ENCODE measurements at places on chromosomes 5 and 9. TPM values are rescaled to one million over a fixed set of nuclear protein-coding genes. Genes with fewer than 3 reads are reported as not detected.

GRCh38 chr5:144108131-144108530, 62.3 kb downstream of the YIPF5 start:
- no peak overlapping the region for H3K27ac ChIP-seq
- no peaks in the 10 kb centered on the region for H3K27me3 ChIP-seq
- H3K4me3 ChIP-seq: no peak overlapping the region
- no peak for DNase-seq

GRCh38 chr5:172086194-172086975, 79.9 kb upstream of the FBXW11 start:
- no peak for DNase-seq
- peak overlapping the region; percentile 7 for H3K27ac ChIP-seq
- peaks cover 1% of the 10 kb centered on the region for H3K36me3 ChIP-seq
- H3K4me3 ChIP-seq: no peak overlapping the region
- no peaks in the 10 kb centered on the region for H3K4me1 ChIP-seq
- no peaks in the 10 kb centered on the region for H3K27me3 ChIP-seq

GRCh38 chr9:133914442-133915342, 77.4 kb downstream of the VAV2 start:
- no peaks in the 10 kb centered on the region for H3K27me3 ChIP-seq
- peak overlapping the region; percentile 86 for H3K27ac ChIP-seq
- peaks cover 59% of the 10 kb centered on the region for H3K4me1 ChIP-seq
- H3K36me3 ChIP-seq: peaks cover 2% of the 10 kb centered on the region

- H3K27ac ChIP-seq: no peak overlapping the region
- peaks cover 17% of the 10 kb centered on the region for H3K4me1 ChIP-seq
- H3K27me3 ChIP-seq: peaks cover 93% of the 10 kb centered on the region
- H3K36me3 ChIP-seq: no peaks in the 10 kb centered on the region
- H3K4me3 ChIP-seq: peak overlapping the region; percentile 91
- no peak for DNase-seq
Observed at GRCh38 chr9:101029315-101030085, 973 bp downstream of the PLPPR1 start.

GRCh38 chr5:14143546-14143840, 351 bp downstream of the TRIO start:
- no peak overlapping the region for H3K4me3 ChIP-seq
- H3K27ac ChIP-seq: no peak overlapping the region
- H3K36me3 ChIP-seq: no peaks in the 10 kb centered on the region
- DNase-seq: no peak
- peaks cover 29% of the 10 kb centered on the region for H3K4me1 ChIP-seq

GRCh38 chr5:37835380-37835973, 4.4 kb downstream of the GDNF start:
- peak overlapping the region; percentile 56 for H3K4me3 ChIP-seq
- H3K27ac ChIP-seq: no peak overlapping the region
- peaks cover 36% of the 10 kb centered on the region for H3K4me1 ChIP-seq
- peaks cover 85% of the 10 kb centered on the region for H3K27me3 ChIP-seq
- no peak for DNase-seq

DNA sequence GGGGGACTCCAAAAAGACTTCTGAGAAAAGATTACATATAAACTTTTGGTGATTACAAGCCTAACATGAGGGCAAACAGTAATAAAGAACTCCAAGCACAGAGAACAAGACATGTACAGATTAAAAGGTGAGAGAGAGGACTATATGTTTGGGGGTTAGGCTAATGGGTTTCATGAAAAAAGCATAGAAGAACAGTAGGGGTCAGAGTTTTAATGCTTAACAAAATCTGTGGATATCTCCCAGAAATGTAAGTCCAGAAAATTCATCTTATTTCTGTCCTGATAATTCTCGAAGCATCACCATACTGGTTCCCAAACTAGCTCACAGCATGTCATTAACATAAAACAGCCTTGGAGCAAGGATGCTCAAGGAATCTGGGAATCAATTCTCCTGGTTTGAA, 137.2 kb downstream of the ARRDC3 start:
- no peaks in the 10 kb centered on the region for H3K4me1 ChIP-seq
- DNase-seq: no peak
- peaks cover 4% of the 10 kb centered on the region for H3K36me3 ChIP-seq
- no peak overlapping the region for H3K4me3 ChIP-seq
- H3K27me3 ChIP-seq: no peaks in the 10 kb centered on the region

DNA sequence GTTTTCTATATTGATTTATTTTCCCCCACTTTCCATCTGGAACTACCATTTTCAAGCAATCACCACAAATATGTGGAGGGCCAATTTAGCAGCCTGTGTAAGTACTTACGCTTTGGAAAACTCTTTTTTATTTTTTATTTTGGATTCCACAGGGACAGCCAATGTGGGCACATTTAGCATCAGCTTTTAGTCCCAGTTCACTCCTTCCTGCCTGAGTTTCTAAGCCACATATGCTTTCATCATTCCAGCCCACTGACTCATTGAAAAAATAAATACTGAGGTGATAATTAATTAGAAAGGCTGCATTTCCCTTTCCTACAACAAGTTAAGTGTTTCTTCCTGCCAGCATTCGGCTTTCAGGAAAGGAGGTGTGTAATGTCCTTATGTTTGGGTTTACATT, 76.8 kb downstream of the TMEM167A start:
- peaks cover 27% of the 10 kb centered on the region for H3K4me1 ChIP-seq
- H3K36me3 ChIP-seq: no peaks in the 10 kb centered on the region
- no peak overlapping the region for H3K27ac ChIP-seq
- DNase-seq: no peak
- H3K27me3 ChIP-seq: no peaks in the 10 kb centered on the region

DNA sequence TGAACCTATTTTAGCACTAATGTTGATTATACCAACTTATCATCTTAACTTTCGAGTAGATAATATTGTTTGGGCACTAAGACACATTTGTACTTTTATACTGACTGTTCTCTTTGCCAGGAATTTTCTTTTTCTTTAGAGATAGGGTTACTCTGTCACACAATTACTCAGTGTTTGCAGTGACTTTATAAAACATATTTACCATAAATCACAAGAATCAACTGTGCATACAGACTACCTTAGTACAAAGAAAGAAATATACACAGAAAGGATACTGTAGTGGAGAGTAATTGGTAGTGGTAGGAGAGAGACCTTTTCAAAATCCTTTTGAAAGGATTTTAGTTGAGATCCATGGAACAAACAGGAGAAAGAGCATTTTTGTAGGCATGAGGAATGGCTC, 40.3 kb downstream of the KIAA1958 start:
- DNase-seq: no peak
- H3K36me3 ChIP-seq: peaks cover 2% of the 10 kb centered on the region
- H3K4me3 ChIP-seq: no peak overlapping the region
- H3K27ac ChIP-seq: no peak overlapping the region

CBY3 gene
- not detected for total RNA-seq

BNIP1 gene
- total RNA-seq: 10.8 TPM

MELK gene
- total RNA-seq: 14.8 TPM

GDF9 gene
- 0.93 TPM for total RNA-seq

ZNF483 gene
- total RNA-seq: 13.0 TPM
